ENCODE measurements at places on chromosomes 2 and 18.
A peak's percentile ranks its signal among the peaks of the same experiment; 100 is the strongest.

GRCh38 chr2:118202707-118203303, 114.5 kb downstream of the INSIG2 start:
- peak; percentile 51 for DNase-seq

GRCh38 chr18:46097431-46097800, 680 bp downstream of the ATP5F1A start:
- DNase-seq = no peak

DNA sequence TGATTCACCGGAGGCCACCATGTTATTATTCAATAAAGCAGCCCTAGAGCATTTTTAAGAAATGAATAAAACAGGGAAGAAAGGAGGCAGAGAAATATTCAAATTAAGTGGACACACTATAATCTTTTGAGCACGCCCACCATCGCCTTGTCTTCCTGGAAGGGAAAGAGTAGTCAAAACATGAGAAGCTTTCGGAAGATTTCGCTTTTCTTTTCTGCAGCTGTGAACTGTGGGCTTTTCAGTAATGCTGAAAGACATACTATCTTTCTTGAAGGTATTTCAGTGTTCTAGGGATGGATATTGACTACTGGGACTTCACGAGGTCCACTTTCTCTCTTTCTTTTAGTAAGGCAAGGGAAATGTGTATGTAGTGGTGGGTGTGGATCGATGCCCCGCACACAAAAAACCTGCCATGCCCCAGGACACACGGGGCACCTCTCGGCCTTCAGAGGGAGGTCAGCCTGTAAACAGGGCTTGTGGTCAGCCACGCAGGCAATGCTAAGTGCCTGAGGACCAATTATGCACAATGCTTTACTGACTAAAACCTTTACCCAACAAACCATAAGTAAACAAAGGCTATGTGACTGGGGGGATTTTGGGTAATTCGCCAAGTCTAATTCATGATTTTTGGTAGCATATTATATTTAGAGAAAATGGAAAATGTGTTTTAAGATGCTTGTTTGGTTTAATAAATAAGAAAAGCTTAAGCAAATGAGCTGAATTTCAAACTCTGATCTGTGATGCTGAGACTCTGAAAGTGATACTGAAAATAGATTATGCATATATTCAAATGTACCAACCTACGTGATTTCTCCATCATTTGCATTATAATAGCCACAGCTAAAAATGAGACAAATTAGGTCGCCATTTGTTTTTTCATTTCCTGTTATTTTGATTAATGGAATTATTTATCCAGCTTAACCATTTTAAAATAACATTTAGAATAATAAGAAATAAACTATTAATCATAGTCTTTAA, 130.5 kb downstream of the ZNF516 start:
- no peak for DNase-seq

GRCh38 chr2:195642027-195642678, 14.9 kb upstream of the SLC39A10 start:
- DNase-seq = peak; percentile 19

GRCh38 chr2:168687314-168687713, 115.1 kb upstream of the NOSTRIN start:
- peak; percentile 21 for DNase-seq

GRCh38 chr18:60082790-60083189, 183.0 kb downstream of the PMAIP1 start:
- peak; percentile 72 for DNase-seq

GRCh38 chr2:218880102-218880858, at the start of gene WNT10A:
WNT10A (plus strand) TSS chr2:218880852; CDS start chr2:218880996, 144 bp downstream.
- DNase-seq = peak; percentile 68

DNA sequence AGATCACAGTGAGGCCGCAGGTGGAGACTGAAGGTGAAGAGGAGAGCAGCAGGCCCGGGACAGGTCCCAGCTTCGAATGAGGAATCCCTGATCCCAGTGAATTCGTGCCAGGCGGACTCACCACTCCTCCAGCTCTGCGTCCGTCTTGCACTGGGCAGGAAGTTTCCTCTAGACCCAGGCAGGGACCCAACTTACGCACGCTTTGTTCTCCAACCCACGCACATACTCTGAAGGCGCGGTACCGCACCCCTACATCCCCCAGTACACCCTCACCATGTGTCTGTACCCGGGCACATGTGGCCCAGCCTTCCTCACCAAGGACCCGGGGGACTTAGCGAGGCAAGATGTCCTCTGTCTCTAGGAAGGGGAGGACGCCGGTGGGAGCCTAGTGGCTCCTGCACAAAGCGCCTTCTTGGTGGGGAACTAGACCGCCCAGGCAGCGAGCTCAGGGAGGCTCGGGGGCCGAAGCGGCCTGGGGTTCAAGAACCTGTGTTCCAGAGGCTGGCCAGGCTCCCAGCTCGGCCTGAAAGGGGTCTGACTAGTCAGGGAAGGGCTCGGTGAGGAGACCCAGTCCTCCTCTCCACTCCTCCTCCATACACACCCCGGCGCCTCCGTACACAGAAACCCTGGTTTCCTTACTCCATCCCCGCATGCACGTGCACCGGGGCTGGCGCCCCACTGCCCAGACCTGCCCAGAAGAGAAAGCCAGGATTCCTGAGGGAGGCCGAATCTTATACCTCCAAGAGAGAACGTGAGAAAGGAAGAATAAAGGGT, 38.3 kb upstream of the ATP6V1B1 start:
- DNase-seq = no peak
